ENCODE measurements at places on chromosomes 1 and 21.

DNA sequence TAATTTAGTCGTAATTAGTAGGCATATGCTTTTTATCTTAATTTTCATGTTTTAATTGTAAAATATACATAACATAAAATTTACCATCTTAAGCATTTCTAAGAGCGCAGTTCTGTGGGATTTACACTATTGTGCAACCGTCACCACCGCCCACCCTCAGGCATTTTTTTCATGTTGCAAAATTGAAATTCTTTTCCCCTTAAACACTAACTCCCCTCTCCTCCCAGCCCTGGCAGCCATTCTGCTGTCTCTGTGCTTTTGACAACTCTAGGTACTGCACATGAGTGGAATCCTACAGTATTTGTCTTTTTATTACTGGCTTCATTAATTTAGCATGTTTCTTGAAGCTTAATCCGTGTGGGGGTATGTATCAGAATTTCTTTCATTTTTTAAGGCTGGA is 7.8 kb downstream of the PIK3CD start:
- DNase-seq: no peak

DNA sequence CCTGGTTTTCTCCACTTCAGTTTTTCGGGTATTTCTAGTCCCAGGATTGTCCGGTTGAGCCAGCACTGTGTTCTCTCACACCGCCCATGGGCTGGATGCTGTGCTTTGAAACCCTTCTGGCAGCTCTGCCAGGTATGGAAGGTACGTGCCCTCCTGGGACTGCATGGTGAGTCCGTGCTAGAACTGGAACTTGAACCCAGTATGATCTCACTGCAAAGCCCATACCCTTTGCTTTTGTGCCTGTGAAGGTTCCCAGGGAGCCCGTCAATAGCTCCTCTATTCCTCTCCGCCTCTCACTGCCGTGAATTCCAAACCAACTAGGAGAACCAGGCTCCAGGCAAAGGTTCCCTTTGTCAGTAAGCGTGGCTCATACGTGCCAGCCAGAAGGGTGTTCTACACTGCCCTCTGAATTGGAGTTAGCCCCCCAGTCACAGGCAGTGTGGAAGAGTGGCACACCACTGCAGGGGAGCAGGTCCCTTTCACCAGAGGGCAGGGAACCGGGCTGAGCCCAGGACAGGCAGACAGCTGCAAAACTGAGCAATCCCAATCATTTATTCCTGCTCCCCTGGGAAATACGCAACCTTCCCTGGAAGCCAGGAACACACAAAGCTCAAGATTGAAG is 310.2 kb downstream of the CAMTA1 start:
- DNase-seq: no peak

DNA sequence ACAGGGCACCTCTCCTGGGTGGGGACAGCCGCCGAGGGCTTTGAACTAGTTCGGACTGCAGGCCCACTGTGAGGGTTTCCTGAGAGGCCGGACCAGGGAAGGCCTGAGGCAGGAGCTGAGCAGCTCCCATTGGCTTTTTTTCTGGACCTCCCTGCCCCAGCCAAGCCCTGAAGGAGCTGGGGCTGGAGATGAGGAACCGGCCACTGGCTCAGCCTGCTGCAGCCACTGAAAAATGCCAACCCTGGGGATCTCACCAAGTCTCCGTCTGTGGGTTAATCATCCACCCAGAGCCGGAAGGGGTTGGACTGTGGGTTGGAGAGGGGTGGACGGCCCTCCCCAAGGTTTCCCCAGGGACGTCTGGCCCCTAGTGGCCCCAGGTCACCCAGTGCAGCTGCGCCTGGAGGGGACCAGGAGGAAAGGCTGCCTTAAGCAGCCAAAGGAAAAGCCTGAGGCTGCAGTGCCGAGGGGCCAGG is 2.5 kb downstream of the VWA1 start:
- no peak for DNase-seq

DNA sequence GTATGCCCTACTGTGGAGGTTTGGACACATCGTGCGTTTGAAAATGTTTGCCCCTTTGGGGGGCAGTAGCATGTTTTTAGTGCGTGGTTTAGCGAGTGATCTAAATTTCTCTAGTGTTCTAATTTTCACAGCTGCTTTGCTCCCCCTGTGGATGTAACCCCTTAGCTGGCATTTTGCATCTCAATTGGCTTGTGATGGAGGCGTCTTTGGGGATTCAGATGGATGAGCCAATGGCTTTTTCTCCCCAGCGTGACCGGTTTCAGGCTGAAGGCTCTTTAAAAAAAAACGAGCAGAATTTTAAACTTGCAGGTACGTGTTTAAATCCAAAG is 836 bp downstream of the CDC7 start:
- DNase-seq: no peak

- DNase-seq: no peak
These were observed 670 bp downstream of the RAB3B start for GRCh38 chr1:51989582-51990477.

- no peak for DNase-seq
These were observed 58.9 kb downstream of the ZNF648 start for GRCh38 chr1:182002570-182002969.

- peak; percentile 37 for DNase-seq
These were observed 771 bp downstream of the RABGAP1L start for GRCh38 chr1:174160109-174160473.

GRCh38 chr1:6466023-6466422 is at the start of gene TNFRSF25:
TSS of gene TNFRSF25 (minus strand) at chr1:6466173. CDS start at chr1:6466107, 66 bp downstream.
- DNase-seq: no peak

GRCh38 chr1:59769736-59770095 is 45.0 kb upstream of the HOOK1 start:
- DNase-seq: no peak

GRCh38 chr21:35314857-35315582 is 265.9 kb upstream of the RUNX1 start:
- no peak for DNase-seq

DNA sequence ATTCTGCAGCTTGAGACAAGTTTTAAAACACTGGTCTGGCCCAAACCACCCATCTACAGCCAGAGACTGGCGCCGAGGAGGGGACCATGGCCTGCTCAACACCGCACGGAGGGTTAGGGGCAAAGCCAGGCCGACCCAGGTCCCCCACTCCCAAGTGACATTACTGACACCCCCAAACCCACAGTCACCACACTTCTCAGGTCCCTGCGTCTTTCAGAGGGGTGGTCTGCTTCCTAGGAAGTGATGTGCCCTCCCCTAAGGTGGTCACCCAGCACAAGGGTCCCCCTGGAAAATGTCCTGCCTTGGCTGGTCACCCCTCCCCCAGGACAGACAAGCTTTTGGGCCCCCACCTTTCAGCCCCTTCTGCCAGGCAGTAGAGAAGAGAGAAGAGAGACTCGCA is 20.8 kb upstream of the EPHA2 start:
- DNase-seq: no peak

DNA sequence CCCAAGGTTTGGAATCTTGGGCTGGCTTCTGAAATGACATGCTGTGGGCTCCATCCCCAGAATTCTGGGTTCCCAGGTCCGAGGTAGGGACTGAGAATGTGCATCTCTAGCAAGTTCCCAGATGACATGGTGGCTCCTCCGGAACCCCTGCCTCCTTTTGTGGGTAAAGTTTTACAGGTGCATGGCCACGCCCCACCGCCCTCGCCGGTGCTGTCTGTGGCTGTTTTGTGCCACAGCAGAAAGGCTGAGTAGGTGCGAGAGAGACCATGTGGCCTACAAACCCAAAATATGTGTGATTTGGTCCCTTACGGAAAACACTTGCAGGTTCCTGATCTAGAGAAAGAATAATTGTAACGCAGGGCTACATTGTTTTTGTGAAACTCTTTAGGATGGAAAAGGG is 30.9 kb downstream of the SKI start:
- DNase-seq: no peak

GRCh38 chr1:238652346-238652968 is 733.9 kb upstream of the CHRM3 start:
- no peak for DNase-seq

- no peak for DNase-seq
These were observed 36.2 kb downstream of the ACOT7 start for GRCh38 chr1:6357243-6357936.

DNA sequence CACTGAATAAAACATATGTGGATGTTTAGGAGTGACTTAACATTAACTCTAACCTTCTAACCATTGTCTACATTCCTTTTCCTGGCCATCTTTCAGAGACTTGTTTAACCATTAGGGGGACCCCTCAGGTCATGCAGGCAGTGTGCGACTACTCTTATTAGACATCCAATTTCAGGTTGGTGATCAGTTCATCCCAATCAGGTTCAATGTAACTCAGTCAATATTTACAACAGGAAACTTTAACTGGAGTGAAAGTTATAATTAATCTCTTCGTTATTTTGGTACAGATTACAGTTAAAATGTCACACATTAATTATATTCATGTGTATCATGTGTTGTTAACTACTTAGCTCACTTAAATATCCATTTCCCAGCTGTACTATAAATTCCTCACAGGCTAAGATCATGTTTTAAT is 68.8 kb upstream of the RGS1 start:
- no peak for DNase-seq

DNA sequence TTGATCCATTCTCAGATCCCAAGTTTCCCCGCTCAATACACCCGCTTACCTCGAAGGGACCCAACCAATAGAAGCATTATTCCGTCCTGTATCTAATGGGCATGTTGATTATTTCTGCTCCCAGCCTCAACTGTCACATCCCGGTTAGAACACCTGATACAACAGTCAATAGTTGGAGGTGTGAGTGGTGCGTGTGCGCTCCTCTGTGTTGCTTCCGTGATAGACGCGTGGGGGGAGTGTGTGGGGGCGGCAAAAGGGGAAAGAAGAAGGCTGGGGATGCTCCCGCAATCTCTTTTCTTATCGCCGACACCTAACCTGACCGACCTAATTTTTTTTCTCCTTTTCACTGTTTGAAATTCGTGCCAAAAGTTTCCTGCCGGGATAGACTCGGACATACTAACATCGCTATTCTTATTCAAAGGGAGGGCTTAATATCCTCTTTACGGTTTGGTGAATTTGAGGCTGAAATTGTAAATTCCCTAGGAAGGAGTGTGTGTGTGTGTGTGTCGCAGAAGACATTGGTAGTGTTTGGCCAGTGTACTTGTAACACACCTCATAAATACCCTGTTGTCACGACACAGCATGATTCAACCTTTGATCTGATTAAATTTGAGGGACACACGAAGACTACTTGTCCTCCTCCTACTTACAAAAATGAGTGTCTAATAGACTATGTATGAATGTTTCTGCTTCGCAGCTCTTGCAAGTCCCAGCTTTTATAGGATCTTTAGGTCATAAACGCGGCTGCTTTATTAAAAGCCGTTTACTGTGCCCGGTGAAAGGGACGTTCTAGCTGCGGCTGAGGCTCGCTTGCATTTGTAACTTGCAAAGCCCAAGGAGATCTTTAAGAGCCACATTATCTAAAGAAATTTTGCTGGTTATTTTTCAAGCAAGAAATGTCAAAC is 1.5 kb upstream of the PROX1 start:
- no peak for DNase-seq

- no peak for DNase-seq
These were observed 96.9 kb upstream of the EDN2 start for GRCh38 chr1:41581216-41582003.

DNA sequence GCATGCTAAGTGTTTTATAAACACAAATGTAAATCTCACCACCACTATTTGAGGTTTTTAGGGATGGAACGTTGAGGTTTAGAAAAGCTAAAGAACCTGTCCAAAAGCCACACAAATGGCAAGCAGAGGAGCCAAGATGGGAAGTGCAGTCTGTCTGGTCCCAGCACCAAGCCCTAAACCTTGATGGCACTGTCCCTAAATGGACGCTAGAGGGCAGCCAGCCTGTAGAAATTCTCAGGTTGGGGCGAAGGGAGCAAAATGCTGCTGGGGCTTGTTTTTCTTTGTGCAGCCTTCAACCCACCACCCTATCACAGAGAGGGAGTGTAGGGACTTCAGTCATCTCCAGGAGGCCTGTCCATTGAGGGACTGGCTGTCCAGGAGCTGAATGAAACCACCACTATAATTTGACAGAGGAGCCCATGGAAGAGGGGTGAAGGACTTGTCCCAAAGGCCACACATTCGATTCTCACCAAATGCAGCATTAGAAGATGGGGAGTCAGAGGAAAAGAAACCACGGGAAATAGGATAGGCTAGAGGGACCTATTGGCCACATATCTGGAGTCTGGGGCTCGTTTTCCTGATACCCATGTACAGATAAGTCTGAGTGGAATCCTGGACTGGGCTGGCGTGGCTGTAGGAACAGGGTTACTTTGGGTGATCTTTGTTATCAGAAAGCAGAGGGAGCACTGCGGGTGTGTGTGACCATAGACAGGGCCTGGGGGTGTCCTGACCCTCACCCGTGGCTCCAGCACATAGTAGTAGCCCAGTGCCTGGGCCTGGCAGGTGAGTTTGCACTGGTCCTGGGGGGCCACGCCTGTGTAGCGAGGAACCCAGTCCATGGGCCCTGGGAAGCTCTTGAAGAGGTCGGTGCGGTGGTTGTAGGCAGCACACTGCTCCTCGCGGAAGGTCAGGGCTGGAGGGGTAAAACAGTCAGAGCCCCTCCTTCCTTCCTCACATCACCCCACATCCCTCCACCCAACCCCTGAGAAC is 6.1 kb downstream of the ADAMTS4 start:
- no peak for DNase-seq

GRCh38 chr1:28091043-28091781 is 2.8 kb upstream of the EYA3 start:
- DNase-seq: peak; percentile 49

- DNase-seq: no peak
These were observed 31.1 kb downstream of the ERI3 start for GRCh38 chr1:44323947-44324346.

- DNase-seq: peak; percentile 48
These were observed at the start of gene TCEA3 for GRCh38 chr1:23424293-23425192. TSS of gene TCEA3 (minus strand) at chr1:23424748. CDS start at chr1:23424633, 115 bp downstream.

DNA sequence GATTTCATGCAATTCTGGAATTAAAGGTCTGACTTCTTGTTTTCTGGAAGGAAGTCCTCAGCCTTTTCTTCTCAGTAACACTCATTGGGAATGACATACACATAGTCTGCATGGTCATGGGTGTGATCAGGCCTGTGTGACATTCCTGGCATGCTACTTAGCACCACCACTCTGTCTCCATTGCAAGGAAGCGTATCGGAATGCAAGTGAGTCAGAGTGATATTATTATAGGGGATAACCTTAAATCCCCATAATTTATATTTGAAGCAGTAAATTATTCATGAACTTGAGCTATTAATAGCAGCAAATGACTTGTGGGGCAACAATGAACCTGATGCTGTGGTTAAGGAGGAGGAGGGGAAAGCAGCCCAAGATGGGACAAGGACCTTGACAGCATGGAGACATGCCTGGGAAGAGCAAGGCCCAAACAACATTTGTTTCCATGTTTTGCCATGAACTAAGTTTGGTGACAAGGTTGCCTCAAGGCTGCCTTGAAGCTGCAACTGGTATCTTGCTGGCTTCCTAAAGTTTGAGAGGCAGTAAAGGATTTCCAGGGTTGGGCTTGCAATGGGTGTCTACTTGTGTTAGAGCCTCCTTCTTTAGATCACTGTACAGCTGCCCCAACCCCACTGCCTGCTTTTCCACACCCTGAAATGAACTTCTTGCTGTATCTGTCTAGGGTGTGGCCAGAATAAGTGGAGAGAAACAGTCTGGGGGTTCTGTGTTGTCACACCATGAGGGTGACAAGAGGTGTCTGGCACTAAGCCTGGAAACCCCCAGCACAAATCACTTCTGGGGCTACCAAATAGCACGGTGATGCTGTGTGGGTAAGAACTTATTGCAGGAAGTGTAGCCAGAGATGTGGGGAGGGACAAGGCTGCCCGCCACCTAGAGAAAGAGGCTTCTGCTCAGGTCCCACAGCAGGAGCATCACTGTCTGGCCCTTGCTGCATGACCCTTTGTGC is 4.6 kb downstream of the MAB21L3 start:
- DNase-seq: no peak

GRCh38 chr1:50774759-50775351 is 185.2 kb downstream of the FAF1 start:
- peak; percentile 47 for DNase-seq

Data from hindlimb muscle (tissue), 1 donor.